LHCN-M2 (cell line): ENCODE measurements at places on chromosomes 6 and 20.

DNA sequence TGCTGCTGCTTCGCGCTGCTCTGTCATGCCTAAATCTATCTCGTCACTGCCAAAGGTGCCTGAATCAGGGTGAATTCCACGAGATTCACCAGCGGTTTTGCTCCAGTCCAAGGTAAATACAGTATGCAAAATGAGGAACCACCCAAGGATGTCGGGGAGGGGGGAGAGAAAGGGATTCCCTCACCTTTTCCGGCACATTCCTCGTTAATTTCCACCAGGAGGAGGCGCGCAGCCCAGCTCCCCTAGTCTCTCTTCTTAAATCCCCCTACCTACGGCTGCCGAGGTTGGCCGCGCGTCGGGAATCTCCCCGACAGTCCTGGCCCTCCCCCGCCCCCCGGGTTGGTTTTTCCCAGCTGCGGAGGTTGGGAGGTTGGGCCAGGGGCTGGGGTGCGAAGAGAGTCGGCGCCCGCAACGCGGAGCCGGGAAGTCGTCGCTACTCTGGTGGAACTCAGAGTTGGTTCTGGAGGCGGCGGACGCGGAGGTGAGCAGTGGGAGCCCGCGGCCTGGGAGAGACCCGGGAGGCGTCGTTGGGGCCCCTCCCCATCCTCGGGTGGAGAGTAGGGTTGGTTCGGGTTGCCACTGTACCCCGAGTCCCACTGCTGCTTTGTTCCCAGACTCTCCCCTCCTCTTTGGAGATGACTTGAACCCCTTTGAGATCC, at the start of gene TPBG:
TSS of gene TPBG (plus strand) at position 390 of the 659 bp plus-strand sequence. CDS start 1,145 bp downstream, outside the sequence.
- DNase-seq: peak; percentile 40

DNA sequence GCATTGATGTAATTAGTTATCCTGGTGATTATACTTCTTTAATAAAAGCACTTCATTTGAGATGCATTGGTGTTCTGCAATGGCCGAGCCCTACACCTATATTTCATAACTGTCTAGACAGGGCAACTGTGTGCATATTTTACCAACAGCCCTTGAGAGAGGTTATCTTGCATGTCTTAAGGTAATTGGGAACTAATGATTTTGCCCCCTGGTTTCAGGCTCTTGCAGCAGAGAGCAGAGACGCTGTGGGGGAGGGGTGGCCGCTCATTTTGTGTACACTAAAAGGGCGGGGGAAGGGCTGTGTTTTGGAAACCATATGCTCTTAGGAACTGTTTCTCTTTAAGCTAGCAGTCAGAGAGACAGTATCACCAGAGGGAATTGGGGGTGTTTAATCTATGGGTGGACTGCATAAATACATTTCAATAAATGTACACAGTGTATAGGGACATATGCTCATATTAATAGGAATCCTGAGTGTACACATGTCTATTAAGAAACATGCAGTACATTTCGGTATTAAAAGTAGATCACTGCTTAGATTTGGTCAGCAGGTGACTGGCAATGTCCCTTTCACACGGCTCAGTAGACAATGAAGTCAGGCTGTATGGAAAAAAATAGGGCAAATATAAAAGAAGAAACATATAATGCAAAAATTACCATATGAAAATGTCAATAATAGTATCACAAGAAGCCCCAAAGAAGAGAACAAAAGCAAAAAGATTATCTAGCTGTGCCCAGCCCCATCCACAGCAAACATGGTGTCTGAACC, 402.9 kb upstream of the CITED2 start:
- no peak for DNase-seq

DNA sequence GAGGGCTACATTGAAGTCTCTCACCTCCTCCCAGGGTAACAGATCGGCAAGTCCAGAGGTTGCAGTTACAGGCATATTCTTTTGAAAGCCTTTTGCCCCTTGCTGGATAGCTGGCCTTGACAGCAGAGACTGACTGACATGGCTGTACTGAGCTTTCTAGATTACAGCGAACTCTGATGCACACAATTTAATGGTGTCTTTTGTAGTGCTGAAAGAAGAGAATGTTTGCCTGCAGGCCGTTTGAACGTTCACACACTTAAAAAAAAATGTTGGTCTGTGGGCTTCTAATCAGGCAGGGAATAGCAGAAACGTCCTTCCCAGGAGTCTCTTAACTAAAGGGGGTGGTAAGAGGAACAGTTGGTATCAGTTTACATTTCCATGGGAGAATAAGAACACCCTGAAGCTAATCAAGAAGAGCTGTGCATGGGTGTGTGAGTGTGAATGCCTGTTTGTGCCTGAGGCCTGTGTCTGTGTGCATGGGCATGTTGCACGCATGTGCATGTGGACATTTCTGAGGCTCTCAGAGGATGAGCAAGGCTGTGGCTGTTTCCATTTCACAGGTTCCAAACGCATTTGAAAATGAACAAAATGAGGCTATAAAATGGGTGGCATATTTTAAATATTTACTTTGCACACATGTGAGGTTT, 213.9 kb upstream of the SSTR4 start:
- no peak for DNase-seq

- no peak for DNase-seq
Observed at GRCh38 chr20:36097337-36098151, 57.0 kb upstream of the EPB41L1 start.

GRCh38 chr6:30877419-30878262, 6.7 kb upstream of the DDR1 start:
- DNase-seq: peak; percentile 89

DNA sequence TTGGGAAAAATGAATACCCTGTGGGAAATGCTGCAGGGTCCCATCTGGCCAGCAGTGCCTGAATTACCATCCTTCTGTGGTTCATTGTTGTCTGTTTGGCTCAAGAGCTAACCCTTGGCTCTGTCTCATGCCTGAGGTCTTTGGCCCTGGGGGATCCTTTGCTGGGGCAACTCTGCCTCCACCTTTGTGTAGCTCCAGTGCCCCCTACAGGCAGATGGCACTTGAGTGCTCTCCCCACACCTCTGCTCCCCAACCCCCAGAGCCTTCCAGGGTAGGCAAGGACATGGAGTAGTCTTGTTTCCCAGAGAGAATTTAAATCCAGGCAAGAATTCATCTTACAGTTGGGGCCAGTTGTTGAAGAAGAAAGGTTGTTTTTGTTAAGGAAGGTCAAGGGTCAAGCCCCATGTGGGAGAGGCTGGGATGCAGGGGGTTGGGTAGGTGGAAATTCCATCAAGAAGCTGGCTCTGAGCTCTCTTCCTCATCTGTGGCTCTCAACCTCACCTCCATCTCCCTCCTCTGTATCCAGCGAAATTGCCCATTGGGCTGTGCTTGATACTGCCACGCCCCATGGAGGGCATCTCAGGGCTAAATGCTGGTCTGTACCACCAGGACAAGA, 44.2 kb downstream of the ZNF831 start:
- peak; percentile 20 for DNase-seq

DNA sequence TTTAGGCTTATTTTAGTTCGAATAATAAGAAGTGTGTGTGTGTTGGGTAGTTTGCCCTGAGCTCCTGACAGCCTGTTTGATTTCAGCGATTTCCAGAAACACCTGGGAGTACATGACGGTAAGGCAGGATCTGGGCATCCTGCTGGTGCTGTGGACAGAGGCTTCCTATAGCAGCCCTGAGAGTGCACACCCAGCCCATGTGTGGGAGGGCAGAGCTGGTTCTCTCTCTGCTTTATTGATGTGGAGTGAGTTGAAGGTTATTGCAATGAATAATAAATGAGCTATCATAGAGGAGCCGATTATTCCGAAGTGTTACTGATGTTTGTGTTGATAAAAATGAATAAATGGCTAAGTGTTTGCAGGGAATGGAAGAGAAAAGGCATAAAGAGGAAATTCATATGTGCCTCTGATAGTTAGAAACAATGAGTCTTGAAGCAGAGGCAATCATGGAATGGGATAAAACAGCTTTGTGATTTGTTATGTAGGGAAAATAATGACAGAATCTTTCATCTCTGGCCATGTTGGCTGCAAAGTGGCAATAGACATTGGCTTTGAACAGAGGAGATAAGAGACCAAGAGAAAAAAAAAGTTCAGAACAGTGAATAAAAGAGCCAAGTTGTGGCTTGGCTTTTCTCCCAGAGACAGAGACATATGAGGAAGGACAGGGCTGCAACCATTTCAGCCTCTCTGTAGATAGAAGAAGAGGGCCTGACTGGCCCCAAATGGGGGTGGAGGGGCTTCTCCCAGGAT, 166.2 kb upstream of the CHD6 start:
- no peak for DNase-seq

- DNase-seq: no peak
Observed at GRCh38 chr6:144214029-144214428, 63.7 kb downstream of the STX11 start.

DNA sequence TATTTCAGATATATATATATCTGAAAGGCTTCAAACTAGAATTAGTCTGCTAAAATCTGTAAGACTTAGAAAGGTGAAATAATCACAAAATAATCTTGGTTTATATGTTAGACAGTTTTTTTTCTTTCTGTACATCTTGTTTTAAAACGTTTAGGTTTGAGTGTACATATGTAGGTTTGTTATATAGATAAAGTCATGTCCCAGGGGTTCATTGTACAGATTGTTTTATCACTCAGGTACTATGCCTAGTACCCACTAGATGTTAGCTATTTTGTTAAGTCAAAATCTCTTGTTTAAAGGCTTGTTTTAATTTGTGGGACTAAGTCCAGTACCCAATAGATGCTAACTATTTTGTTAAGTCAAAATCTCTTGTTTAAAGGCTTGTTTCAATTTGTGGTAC, 1339.0 kb upstream of the CITED2 start:
- no peak for DNase-seq

DNA sequence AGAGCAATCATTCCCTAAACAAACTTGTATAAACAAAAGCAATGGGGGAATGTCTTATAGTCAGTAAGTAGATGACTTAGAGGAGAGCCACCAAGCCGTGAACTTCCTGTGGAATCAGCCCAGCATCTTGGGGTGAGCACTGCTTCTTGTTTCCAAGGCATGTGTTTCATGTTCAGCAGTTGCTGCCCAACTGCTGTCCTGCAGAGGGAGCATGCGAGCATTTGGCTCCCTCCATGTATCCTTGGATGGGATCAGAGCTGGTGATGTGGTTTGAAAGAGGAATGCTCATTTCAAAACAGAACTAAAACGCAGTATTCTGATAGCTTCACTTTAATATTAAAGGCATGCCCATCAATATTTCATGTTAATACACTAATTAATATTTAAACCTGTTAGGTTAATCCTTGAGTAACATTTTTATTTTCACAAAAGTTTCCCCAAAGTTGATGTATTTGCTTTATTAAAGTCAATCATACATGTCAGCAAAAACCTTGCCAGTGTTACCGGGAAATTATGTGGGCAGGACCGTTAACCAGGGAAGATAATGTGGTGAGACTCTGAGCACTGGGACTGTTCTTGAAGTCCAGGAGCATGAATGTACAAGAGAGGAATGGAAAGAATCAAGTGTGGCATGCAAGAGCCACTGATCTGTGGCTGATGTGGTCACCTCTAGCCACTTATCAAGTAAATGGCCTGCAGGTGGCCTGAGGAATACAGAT, 172.1 kb upstream of the GGTLC1 start:
- DNase-seq: peak; percentile 2

DNA sequence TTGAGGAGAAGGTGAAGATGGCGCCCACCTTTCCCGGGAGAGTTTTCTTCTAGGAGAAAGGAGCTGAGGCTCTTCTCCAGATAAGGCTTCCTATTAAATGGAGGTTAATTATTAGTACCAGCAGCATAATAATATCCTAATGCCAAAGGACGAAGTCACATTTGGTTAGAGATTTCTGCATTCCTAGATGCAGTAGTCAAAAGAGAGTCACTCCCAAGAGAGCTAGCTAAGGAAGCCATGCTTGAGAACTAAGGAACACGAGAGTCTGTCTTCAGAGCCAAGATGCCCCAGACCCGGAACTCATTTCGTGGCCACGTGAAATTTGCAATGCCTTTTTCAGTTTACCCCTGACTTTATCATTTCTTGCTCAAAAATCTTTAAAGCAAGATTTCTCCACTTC, 132.7 kb downstream of the TSHZ2 start:
- DNase-seq: no peak
